ENCODE measurements at places on chromosomes 7 and 10.

- no peak for DNase-seq
Measured at GRCh38 chr7:86939197-86939814, 120.1 kb downstream of the ELAPOR2 start.

DNA sequence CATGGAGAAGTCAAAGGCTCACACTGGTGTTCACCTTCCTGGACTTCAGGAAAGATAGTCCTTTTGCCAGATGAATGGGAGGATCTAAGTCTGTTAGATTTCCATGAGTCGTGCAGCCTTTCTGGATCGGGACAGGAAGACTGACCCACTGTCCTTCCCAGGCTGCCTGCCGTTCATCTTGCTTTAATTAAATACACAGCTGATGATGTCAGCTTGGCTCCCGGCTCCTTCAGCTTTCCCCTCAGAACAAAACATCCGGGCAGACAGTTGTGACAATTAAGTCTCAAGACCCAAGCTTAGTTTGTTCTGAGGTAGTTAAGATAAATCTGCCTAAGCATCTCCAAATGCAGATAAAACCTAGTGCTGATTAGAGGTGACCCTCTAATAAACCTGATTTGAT, 58.6 kb downstream of the AUTS2 start:
- no peak for DNase-seq

GRCh38 chr10:33937036-33937730, 602.7 kb upstream of the NRP1 start:
- no peak for DNase-seq

GRCh38 chr10:15660990-15661389, 58.7 kb downstream of the ITGA8 start:
- no peak for DNase-seq

DNA sequence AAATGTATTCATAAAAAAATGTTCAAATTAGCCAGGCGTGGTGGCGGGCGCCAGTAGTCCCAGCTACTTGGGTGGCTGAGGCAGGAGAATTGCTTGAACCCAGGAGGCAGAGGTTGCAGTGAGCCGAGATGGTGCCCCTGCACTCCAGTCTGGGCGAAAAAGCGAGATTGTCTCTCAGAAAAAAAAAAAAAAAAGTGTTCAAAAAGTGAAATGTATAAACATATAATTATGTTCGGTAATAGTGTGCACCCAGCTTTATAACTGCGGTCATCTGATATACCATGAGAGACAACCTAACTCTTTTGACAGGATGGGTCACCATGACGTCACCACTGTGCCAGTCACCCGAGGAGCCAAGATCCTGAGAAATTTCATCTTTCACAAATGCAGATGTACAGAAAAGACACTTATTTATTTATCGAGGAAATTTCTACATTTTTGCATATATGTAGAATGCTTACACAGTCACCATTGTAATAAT, 594 bp upstream of the RP9 start:
- DNase-seq = no peak

DNA sequence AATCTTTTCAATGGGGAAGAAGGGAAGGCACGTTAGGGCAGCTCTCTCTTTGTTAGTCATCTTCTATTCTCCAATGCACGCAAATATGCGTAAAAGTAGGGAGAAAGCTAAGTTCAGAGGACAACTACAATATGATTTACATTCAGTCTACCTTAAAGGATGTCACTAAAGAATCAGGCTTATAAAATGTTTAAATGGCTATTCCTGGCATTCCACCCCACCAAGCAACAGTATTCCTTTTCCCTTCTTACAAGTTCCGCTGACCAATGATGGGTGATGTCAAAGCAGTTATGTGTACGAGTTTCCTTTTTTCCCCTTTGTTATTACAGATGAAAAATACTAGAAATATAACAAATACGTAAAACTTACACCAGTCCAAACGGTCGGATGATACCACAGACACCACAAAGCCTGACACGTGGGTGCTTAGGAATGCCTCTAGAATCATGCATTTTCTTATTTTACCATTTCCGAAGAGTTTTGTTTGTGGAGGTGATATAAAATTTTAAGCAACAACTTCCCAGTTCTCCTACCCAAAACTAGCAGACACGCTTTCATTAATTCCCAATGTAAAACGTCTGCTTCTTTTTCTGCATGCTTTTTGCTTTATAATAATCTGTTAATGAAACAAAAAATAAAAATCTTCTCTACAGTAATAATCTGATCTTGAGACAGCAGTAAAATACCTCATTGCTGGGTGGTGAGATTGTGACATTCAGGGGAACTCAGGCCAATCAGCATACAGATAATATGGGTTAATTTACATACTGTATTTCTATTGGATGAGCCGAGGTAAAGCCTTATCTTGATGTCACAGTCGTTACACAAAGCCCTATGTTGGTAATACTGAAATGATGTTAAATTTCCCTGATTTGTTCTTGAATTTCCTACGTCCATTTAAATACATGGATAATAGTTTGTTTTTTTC, 708 bp upstream of the GPR85 start:
- DNase-seq = peak; percentile 76

DNA sequence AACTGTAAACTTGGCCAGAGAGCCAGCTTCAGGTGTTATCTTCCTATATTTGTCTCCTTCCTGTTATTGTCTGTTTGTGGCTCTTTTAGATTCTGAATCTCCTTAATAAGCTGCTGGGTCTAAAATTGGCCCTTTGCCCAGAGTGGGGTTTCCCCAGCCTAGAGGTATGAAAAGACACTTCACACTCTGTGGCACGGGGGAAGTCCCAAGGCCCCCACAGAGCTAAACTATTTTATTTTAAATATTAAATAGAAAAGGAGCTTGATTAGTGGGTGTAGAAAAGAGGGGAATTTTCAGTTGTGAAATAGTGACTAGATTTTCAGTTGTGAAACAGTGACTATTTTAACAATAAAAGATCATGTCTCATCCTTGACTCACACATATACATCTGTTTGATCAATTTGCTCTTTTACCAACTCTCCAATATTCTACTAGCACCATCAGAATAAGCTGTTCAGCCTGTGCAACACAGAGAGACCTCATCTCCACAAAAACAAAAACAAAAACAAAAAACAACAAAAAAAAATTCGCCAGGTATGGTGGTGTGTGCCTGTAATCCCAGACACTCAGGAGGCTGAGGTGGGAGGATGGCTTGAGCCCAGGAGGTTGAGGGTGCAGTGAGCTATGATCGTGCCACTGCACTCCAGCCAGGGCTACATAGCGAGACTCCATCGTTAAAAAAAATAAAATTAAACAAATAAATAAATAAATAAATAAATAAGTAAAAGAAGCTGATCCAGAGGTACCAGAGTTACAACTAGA, 24.9 kb upstream of the ADO start:
- no peak for DNase-seq

- no peak for DNase-seq
Measured at GRCh38 chr7:29955799-29956486, 33.7 kb downstream of the SCRN1 start.

DNA sequence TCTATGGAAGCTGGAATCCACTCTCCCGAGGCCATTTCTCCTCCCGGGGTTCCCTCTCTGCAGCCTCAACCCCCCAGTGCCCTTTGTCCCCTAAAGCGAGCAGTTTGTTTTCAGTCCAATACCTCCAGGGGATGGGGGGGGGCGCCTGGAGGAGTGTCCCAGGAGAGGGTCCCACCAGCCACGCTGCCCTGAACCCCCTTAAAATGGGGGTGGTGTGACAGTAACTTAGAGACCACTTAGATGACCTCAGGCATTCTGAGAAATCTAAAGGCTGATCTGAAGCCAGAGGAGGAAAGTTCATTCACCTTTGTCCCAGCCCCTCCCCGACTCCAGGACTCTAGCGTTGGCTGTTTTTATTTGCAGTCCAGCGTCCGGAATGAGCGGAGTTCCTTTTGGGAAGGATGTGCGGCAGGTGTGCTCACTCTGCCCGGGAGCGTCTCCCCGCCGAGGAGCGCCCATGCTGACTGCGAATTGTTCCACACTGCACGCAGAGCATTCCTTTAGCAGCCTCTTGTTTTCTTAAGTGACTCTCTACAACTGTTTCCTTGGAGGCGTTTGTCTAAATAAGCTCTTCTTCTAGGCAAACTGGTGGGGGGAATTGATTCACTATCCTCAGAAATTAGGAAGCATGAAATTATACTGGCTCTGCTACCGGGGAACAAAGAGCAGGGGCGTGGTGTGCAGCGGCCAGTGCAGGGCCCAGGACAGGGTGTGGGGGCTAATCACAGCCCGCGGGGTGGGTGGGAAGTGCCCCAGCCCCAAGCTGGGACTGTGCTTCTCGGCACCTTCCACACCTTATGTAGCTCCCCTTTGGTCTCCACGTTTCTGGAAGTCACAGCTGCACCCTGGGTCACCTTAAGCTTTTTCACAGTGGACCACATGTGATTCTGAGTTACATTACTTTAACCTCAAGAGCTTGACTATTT, 46.3 kb downstream of the SYPL1 start:
- no peak for DNase-seq

DNA sequence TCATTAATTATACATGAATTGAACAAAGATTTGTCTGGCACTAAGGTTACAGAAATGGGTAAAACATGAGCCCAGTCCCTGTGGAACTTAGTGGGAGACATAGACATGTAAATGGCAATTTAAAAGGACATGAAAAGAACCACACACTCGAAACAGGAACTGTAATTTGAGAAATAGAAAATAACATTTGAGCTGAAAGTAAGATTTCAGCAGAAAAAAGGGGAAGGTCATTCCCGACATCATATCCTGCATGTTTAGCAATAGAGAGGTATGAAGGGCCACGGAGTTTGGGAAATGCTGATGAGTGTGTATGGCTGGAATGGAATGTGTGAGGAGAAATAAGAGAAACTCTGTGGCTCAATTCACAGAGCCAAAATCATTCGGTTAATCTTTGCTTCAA, 175.4 kb upstream of the AHR start:
- DNase-seq = no peak

- no peak for DNase-seq
Measured at GRCh38 chr7:22717760-22718159, 9.2 kb upstream of the IL6 start.

GRCh38 chr7:18866359-18867036, 250.9 kb downstream of the TWIST1 start:
- DNase-seq = no peak

DNA sequence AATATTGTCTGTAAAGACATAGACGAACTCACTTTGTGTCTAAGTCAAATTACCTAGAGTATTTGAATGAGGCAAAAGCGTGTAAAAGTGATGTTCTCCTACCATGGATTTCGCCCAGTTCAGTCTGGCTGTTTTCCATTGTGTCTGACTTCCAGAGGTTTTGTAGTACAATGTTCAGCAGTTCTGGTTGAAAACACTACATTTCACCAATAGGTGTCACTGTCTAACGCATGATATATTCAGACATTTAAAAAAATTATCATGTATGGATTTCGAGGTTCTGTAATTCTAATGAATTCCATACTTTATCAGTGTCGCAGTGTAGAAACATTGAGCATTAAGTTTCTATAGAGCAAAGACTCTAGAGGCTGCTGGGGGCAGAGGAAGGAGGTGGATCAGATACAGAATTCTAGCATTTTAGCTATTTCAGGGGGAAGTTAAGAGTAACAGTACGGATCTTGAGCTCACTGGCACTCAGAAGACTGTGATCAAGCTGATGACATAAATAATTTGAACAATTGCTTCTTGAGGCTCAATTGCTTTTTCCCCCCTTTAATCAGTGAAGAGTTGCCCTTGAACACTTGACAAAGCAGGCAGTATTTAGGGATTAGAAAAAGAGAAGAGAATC, 196.9 kb upstream of the RHOBTB1 start:
- no peak for DNase-seq

- DNase-seq = no peak
Measured at GRCh38 chr10:11527691-11528255, 83.7 kb downstream of the USP6NL start.

DNA sequence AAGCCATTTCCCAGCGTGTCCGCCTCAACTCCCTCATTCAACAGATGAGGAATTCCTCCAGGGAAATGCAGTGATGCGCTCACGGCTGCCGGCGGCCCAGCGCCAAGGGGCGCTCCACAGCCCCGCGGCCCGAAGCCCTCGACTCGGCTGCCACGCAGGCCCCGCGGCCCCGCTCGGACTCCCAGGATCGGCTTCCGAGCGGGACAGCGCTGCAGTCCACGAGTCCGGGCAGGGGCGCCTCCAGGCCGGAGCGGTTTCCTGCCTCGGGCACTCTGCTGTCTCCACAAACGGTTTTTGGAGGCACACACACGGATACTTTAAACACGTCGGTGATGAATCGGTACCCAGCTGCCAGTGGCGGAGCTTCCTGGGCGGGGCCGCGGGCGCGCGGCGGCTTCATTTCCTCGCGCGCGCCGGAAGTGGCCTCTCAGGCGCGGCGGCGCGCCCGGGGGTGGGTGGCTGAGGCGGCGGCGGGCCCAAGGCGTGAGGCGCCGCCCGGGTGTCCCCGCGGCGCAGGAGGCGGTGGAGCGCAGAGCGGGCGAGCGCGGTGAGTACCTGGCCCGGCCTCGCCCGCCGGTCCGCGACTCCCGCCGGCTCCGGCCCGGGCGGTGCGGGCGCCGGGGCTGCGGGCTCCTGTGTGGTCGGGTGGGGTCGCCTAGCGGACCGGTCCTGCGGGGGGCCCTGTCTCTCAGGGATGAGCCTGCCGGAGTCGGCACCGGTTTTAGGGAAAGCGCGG, at the start of gene CSGALNACT2:
CSGALNACT2 (plus strand) TSS at position 425 of the 736 bp plus-strand sequence. CDS start 16,705 bp downstream, outside the sequence.
- no peak for DNase-seq

DNA sequence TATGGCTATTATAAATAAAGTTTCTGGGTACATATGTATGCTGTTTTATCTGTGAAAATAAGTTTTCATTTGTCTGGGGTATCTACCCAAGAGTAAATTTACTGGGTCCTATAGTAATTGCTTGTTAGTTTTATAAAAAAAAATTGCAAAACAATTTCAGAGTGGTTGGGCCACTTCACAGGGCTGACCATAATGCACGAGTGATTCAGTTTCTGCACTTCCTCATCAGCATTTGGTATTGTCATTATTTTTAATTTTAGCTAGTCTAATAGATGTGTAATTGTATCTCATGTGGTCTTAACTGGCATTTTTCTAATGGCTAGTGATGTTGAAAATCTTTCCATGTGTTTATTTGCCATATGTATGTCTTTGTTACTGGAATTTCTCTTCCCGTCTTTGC, 452.4 kb upstream of the AKR1E2 start:
- no peak for DNase-seq

- no peak for DNase-seq
Measured at GRCh38 chr7:42606193-42606905, 305.5 kb downstream of the C7orf25 start.

DNA sequence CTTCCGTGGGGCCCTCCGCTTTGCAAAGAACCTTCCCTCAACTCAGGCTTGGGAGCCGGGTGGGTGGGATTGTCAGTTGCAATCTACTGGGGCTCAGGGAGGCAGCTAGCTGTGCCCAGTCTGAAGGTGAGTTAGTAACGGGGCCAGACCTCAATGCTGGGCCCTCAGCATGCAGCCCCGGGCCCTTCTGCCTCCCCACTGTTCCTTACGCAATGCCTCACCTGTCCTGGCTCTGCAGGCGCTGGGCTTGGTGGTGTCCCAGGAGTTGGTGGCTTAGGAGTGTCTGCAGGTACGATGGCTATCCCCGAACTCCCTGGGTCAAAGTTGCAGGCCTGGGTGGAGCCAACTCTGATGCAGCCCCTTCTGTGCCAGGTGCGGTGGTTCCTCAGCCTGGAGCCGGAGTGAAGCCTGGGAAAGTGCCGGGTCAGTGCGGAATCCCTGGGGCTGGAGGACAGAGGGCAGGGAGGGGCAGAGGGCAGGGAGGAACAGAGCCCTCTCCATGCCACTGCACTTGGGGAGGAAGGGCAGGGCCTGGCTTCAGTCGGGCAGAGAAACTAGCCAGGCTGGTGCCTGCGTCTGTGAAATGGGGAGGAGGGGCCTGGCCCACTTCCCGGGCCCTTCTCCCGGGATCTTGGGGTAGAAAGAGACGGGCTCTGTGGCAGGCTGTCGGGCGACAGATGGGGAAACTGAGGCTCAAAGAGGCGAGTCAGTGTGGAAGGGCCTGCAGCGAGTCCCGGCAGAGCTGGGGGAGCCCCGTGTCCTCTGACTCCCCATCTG, 15.0 kb downstream of the ELN start:
- DNase-seq = no peak

Measured in NCI-H524 treated with DMSO at 0.1 percent for 48 hours (cell line).